ENCODE measurements at places on chromosomes 16 and 17.

- no peak for DNase-seq
Measured at GRCh38 chr17:80803451-80804428, 187.9 kb upstream of the CHMP6 start.

- no peak for DNase-seq
Measured at GRCh38 chr17:63753215-63753614, 11.6 kb upstream of the STRADA start.

GRCh38 chr16:58021661-58022551 is 3.6 kb upstream of the MMP15 start:
- DNase-seq = peak; percentile 64

DNA sequence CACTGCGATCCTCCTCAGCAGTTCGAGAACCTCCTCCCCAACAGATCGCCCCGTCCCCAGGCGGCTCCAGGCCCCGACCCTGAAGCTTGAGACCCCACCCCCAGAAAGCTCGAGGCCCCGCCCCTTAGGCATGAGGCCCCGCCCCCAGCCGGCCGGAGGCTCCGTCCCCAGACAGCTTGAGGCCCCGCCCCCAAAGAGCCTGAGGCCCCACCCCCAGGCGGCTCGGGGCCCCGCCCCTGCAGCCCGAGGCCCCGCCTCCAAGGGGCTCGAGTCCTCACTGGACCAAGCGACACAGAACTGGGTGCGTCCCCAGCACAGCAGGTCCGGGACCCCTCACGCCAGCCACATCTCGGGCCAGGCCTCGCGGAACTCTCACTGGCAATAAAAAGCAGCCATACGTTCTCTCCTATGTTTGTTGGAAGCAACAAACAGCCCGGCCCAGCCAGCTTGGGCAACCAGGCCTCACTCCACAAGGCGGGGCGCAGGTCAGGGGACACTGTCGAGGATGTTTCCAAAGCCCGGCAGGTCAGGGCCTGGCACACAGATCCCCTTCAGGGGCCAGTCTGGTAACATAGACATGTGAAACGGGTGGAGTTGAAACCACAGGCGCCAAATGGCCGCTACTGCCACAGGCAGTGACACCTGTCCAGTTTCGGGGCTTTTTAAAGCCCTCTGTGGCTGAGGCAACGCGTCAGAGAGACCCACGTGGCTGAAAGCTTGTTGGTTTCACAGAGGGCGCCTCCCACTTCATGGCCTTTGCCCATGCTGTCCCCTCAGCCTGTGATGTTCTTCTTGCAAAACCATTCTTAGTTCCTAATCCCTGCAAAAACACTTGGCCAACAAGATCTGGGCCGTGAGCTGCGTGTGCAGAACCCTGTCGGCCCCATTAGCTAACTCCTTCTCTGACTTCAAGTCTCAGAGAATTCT is 224.2 kb downstream of the PARN start:
- DNase-seq = no peak

DNA sequence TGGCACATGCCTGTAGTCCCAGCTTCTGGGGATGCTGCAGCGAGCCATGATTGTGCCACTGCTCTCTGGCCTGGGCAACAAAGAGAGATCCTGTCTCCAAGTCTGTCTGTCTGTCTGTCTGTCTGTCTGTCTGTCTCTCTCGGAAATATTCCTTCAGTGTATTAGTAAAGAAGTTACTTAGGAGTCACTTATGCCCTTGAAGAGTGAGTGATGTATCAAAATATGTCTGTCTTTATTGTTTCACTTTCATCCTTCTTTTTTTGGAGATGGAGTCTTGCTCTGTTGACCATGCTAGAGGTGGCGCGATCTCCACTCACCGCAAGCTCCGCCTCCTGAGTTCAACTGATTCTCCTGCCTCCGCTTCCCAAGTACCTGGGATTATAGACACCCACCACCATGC is 410.5 kb downstream of the WWOX start:
- no peak for DNase-seq

- DNase-seq = no peak
Measured at GRCh38 chr17:72618001-72618509, 474.4 kb downstream of the SLC39A11 start.

- DNase-seq = no peak
Measured at GRCh38 chr16:74574146-74574545, 32.8 kb downstream of the GLG1 start.
